Activated B cell treated with CpG ODN at 0.5 μM for 24 hours (primary cell): ENCODE measurements at places on chromosomes 3 and 15. TPM values are rescaled to one million over a fixed set of nuclear protein-coding genes. Genes with fewer than 3 reads are reported as not detected.

DNA sequence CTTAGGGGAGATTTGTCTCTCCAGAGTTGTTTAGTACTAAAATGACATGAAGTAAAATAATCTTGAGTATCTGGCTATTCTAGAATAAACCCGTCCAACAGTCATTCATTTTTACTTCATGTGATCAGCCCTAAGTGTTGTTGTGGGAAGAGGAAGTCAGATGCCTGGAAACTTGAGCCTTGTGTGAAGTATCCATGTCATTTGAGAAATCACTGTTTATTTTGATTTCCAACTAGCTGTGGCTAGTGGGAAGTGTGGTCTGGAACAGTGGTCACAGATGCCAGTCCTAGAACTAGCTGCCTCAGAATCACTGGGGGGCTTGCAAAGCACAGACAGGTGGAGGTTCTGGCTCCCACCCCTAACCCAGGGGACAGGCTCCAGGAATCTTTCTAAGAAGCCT lies 77.7 kb upstream of the LIMD1 start:
- no peak overlapping the region for H3K4me3 ChIP-seq
- peaks cover 58% of the 10 kb centered on the region for H3K36me3 ChIP-seq
- no peak for DNase-seq
- H3K27ac ChIP-seq = no peak overlapping the region
- H3K4me1 ChIP-seq = no peaks in the 10 kb centered on the region

DNA sequence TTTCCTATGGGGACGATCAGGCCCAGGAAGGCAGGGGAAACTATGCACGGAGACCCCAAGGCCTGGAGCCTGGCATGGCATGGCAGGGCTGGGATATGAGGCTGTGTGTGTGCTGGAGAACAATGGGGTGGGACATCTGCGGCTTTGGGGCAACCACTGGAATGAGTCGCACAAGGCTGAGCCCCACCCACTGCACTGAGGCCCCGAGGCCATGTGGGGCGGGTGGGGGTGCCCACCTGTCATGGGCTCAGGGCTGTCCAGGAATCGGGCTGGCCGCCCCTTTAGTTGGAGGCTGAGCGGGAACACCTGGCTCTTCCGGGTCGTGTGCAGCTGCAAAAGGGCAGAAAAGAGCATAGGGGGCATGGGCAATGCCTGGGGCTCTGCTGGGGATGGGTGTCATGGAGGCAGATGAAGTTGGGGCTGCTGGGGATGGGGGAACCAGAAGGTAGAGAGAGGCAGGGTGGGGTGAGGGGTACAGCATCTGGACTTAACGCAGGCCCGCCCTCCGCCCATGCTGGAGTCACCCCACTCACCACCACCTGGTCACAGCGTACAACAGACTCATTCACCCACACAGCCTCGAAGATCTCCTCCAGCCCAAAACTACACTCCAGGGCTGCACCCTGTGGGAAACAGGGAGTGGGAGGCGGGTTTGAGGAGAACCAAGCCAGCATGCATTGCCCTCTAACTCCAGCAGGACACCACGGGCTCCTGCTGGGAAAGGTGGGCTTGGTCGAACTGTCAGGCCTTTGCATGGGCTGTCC lies 31.1 kb downstream of the PLXND1 start:
- no peaks in the 10 kb centered on the region for H3K36me3 ChIP-seq
- peaks cover 62% of the 10 kb centered on the region for H3K4me1 ChIP-seq
- no peaks in the 10 kb centered on the region for H3K27me3 ChIP-seq
- no peak for DNase-seq
- no peak overlapping the region for H3K27ac ChIP-seq

DNA sequence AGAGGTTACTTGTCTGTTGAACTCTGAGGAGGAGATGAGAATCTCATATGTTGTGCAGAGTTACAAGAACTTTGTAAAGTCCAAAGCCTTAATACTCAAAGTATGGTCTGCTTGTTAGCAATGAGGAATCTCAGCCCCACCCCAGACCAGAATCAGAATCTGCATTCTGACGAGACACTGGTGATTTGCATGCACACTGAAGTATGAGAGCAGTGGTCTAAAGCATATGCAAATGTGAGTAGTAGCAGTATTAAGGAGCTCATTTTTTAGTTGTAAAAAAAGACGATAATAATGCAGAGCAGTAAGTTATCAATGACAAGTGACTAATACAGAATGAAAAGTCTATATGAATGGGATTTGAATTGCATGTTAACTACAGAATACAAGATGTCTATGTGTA lies 327.7 kb downstream of the RYR3 start:
- DNase-seq = no peak
- H3K4me1 ChIP-seq = peaks cover 14% of the 10 kb centered on the region
- peaks cover 2% of the 10 kb centered on the region for H3K27me3 ChIP-seq
- no peaks in the 10 kb centered on the region for H3K36me3 ChIP-seq

Gene INSYN1
- total RNA-seq = not detected in 2 replicates

DNA sequence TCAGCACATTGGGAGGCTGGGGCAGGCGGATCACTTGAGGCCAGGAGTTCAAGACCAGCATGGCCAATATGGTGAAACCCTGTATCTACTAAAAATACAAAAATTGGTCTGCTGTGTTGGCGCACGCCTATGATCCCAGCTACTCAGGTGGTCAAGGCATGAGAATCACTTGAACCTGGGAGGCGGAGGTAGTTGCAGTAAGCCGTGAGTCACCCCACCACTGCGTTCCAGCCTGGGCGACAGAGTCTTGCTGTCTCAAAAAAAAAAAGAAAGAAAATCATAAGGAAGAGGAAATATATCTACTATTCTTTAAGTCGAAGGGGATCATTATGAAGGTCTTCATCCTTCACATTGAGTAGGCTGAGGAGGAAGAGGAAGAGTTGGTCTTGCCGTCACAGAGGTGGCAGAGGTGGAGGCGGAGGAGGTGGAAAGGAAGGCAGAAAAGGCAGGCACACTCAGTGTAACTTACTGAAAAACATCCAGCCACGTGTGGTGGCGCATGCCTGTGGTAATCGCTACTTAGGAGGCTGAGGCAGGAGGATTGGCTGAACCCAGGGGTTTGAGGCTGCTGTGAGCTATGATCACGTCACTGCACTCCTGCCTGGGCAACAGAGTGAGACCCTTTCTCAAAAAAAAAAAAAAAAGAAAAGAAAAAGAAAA lies 14.2 kb downstream of the CSK start:
- no peaks in the 10 kb centered on the region for H3K27me3 ChIP-seq
- peaks cover 79% of the 10 kb centered on the region for H3K36me3 ChIP-seq
- no peak for DNase-seq

Gene CPEB1
- total RNA-seq = not detected in 2 replicates

Gene CLDN16
- not detected in 2 replicates for total RNA-seq

GRCh38 chr3:74722211-74722610 lies 107.8 kb upstream of the CNTN3 start:
- DNase-seq = no peak
- no peaks in the 10 kb centered on the region for H3K4me1 ChIP-seq
- H3K27ac ChIP-seq = no peak overlapping the region
- H3K4me3 ChIP-seq = no peak overlapping the region

Gene THPO
- not detected in 2 replicates for total RNA-seq

- H3K27me3 ChIP-seq = no peaks in the 10 kb centered on the region
- peak; percentile 19 for DNase-seq
- peak overlapping the region; percentile 98 for H3K4me3 ChIP-seq
- H3K27ac ChIP-seq = peak overlapping the region; percentile 91
Observed at GRCh38 chr15:42921342-42921731, 759 bp upstream of the TTBK2 start.

Gene CLDN1
- not detected in 2 replicates for total RNA-seq

Gene C3orf22
- total RNA-seq = not detected in 2 replicates

- no peaks in the 10 kb centered on the region for H3K27me3 ChIP-seq
- no peak overlapping the region for H3K4me3 ChIP-seq
- no peaks in the 10 kb centered on the region for H3K36me3 ChIP-seq
Observed at GRCh38 chr3:110793611-110794010, 278.0 kb upstream of the NECTIN3 start.

DNA sequence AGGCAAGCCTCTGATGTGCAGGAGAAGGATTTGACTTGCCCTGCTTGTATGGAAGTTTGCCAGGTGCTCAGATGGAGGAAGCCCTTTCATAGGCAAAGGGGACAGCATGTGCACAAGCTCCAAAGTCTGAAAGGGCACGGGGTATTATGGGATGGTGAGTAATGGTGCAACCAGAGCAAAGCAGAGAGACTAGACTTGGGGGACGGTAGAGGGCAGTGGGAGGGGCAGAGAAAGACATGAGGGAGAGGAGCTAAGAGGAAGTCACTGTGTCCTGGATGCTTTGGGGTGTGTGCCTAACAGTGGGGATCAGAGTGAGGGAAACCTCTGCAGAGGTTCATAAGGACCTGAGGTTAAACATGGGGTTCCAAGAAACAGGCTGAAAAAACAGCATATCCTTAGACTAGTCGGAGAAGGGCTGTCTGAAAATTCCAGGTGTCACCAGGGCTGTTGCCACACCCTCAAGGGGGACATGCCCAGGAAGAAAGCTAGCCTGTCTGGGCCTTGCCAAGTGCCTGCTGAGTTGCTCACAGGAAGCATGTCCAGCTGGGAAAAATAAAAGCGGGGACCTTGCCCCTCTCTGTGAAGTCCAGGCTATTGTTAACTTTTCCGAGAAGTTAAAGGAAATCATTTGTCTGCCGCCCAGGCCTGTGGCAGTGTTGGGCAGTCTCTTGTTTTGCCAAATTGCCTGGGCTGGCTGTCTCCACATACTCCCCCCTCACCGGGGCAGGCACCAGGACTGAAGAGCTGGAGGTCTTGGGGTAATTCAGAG lies 47.1 kb downstream of the HRH1 start:
- no peak for DNase-seq
- no peak overlapping the region for H3K27ac ChIP-seq
- H3K4me3 ChIP-seq = no peak overlapping the region
- no peaks in the 10 kb centered on the region for H3K4me1 ChIP-seq
- peaks cover 19% of the 10 kb centered on the region for H3K27me3 ChIP-seq

GRCh38 chr15:38524156-38524555 lies 40.5 kb downstream of the RASGRP1 start:
- H3K4me3 ChIP-seq = no peak overlapping the region
- H3K36me3 ChIP-seq = peaks cover 45% of the 10 kb centered on the region
- H3K27me3 ChIP-seq = no peaks in the 10 kb centered on the region
- no peak overlapping the region for H3K27ac ChIP-seq
- H3K4me1 ChIP-seq = no peaks in the 10 kb centered on the region

Gene FGF7
- 0.04 TPM in 1 of 2 replicates, not detected in the other for total RNA-seq

DNA sequence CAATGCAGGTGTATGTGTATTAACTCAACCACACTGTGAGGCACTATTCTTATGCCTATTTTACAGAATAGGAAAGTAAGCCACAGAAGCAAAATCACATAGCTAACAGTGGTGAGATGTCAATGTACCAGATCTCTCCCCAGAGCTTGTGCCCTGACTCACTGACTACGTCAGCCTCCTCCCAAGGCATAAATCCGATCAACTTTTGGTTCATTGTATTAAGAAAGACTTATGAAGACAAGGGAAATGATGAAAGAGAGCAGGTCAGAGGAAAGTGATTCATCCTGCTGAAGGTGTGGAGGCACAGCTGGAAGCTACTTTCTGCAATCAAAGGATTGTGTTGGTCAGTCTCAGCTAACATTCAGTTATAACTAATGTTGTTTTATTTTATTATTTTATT lies 33.0 kb upstream of the SV2B start:
- H3K27ac ChIP-seq = no peak overlapping the region
- H3K27me3 ChIP-seq = peaks cover 21% of the 10 kb centered on the region
- no peak overlapping the region for H3K4me3 ChIP-seq
- no peaks in the 10 kb centered on the region for H3K4me1 ChIP-seq
- no peak for DNase-seq

- H3K27me3 ChIP-seq = no peaks in the 10 kb centered on the region
- H3K4me3 ChIP-seq = no peak overlapping the region
- H3K27ac ChIP-seq = no peak overlapping the region
- H3K4me1 ChIP-seq = peaks cover 79% of the 10 kb centered on the region
- H3K36me3 ChIP-seq = peaks cover 75% of the 10 kb centered on the region
- DNase-seq = no peak
Observed at GRCh38 chr15:38555686-38556334, 8.8 kb downstream of the RASGRP1 start.

GRCh38 chr3:142149673-142149992 lies 289 bp upstream of the TFDP2 start:
- H3K4me1 ChIP-seq = peaks cover 14% of the 10 kb centered on the region
- peak overlapping the region; percentile 86 for H3K4me3 ChIP-seq
- DNase-seq = no peak
- H3K27ac ChIP-seq = no peak overlapping the region
- no peaks in the 10 kb centered on the region for H3K27me3 ChIP-seq
- no peaks in the 10 kb centered on the region for H3K36me3 ChIP-seq

- H3K27ac ChIP-seq = no peak overlapping the region
- no peaks in the 10 kb centered on the region for H3K27me3 ChIP-seq
- H3K36me3 ChIP-seq = no peaks in the 10 kb centered on the region
- no peak overlapping the region for H3K4me3 ChIP-seq
- H3K4me1 ChIP-seq = peaks cover 6% of the 10 kb centered on the region
- no peak for DNase-seq
Observed at GRCh38 chr3:10338591-10339353, 17.9 kb upstream of the SEC13 start.

- no peak for DNase-seq
- no peak overlapping the region for H3K27ac ChIP-seq
- peaks cover 2% of the 10 kb centered on the region for H3K4me1 ChIP-seq
- peaks cover 11% of the 10 kb centered on the region for H3K27me3 ChIP-seq
- no peak overlapping the region for H3K4me3 ChIP-seq
- no peaks in the 10 kb centered on the region for H3K36me3 ChIP-seq
Observed at GRCh38 chr15:42082823-42083604, 11.3 kb downstream of the PLA2G4D start.

GRCh38 chr3:50124800-50125178 lies 30.3 kb upstream of the SEMA3F start:
- H3K4me1 ChIP-seq = no peaks in the 10 kb centered on the region
- no peak for DNase-seq
- no peak overlapping the region for H3K27ac ChIP-seq
- H3K36me3 ChIP-seq = peaks cover 14% of the 10 kb centered on the region
- no peak overlapping the region for H3K4me3 ChIP-seq

DNA sequence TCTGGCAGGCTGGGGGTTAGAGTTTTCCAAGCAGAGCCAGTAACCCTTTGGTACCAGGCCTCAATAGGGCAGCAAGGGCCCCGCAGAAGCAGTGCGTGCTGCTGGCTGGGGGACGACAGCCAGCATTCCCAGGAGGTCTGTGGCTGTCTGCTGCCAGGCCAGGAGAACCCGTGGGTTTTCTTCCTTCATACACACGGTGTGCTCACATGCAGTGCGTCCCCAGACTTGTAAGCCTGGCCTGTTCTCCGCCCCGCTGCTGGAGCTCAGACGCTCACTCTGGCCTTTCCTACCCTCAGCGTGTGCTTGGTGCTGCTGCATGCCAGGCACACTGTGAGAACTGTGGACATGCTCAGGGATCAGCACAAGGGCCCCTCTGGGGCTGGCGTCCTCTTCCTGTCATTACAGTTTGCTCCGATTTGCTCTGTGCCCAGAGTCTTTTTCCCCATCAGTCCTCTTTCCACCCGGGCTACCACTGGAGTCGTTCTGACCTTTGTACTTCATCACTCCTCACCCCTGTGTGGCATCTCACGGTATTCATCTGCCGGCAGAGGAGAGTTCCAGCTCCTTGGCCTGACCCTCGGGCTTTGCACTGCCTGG lies 149.5 kb downstream of the DNAJB8 start:
- H3K4me3 ChIP-seq = no peak overlapping the region
- no peak for DNase-seq
- no peak overlapping the region for H3K27ac ChIP-seq
- peaks cover 20% of the 10 kb centered on the region for H3K36me3 ChIP-seq

GRCh38 chr3:98534734-98535133 lies 3.0 kb downstream of the GPR15 start:
- H3K27ac ChIP-seq = no peak overlapping the region
- H3K4me1 ChIP-seq = peaks cover 31% of the 10 kb centered on the region
- H3K36me3 ChIP-seq = no peaks in the 10 kb centered on the region
- no peaks in the 10 kb centered on the region for H3K27me3 ChIP-seq
- DNase-seq = no peak
